Smooth muscle cell of bladder (primary cell): ENCODE measurements at places on chromosomes 13 and 19. TPM values are rescaled to one million over a fixed set of nuclear protein-coding genes. Genes with fewer than 3 reads are reported as not detected.

Gene MAP4K1
- under 0.01 and 0.37 TPM in 2 replicates for total RNA-seq

Gene PCDH9
- total RNA-seq: 3.5 and 3.6 TPM in 2 replicates

Gene NDFIP2
- 37.5 and 38.6 TPM in 2 replicates for total RNA-seq

Gene NALCN
- total RNA-seq: 5.1 and 11.6 TPM in 2 replicates

Gene VAV1
- total RNA-seq: under 0.01 TPM in 1 of 2 replicates, not detected in the other

Gene ZNF615
- 10.8 and 11.7 TPM in 2 replicates for total RNA-seq

Gene KLK15
- total RNA-seq: not detected in 2 replicates

Gene CYP4F11
- total RNA-seq: not detected in 2 replicates

Gene DDA1
- total RNA-seq: 17.5 and 24.2 TPM in 2 replicates

Gene SPACA4
- total RNA-seq: 0.14 TPM in 1 of 2 replicates, not detected in the other

Gene BCKDHA
- total RNA-seq: 24.8 and 30.6 TPM in 2 replicates

Gene C19orf18
- 0.14 and 0.18 TPM in 2 replicates for total RNA-seq

Gene ITGBL1
- 135 and 285 TPM in 2 replicates for total RNA-seq

Gene HSD17B14
- total RNA-seq: 6.8 and 7.3 TPM in 2 replicates

Gene MYO1F
- 0.14 and 0.37 TPM in 2 replicates for total RNA-seq

Gene ZNF132
- 7.4 and 9.7 TPM in 2 replicates for total RNA-seq
